ENCODE measurements at places on chromosomes 2 and 18. TPM values are rescaled to one million over a fixed set of nuclear protein-coding genes. Genes with fewer than 3 reads are reported as not detected.

Gene MFSD2B
- 0.32 TPM for total RNA-seq

Gene B3GNT2
- total RNA-seq: 45.5 TPM

Gene SLC66A2
- total RNA-seq: 28.2 TPM

Gene PPIG
- 54.9 TPM for total RNA-seq

Gene EFEMP1
- not detected for total RNA-seq

Gene AMER3
- total RNA-seq: not detected

Gene SPC25
- total RNA-seq: 32.0 TPM

Gene TMEM200C
- not detected for total RNA-seq

Gene ORC2
- 51.3 TPM for total RNA-seq

Gene MYCN
- total RNA-seq: 0.22 TPM

Gene GKN1
- not detected for total RNA-seq

Gene IL36RN
- not detected for total RNA-seq

- no peak for DNase-seq
Measured at GRCh38 chr18:69330385-69331005, 70.2 kb upstream of the DOK6 start.

- DNase-seq: no peak
Measured at GRCh38 chr2:157874348-157874747, 1.8 kb downstream of the ACVR1 start.

DNA sequence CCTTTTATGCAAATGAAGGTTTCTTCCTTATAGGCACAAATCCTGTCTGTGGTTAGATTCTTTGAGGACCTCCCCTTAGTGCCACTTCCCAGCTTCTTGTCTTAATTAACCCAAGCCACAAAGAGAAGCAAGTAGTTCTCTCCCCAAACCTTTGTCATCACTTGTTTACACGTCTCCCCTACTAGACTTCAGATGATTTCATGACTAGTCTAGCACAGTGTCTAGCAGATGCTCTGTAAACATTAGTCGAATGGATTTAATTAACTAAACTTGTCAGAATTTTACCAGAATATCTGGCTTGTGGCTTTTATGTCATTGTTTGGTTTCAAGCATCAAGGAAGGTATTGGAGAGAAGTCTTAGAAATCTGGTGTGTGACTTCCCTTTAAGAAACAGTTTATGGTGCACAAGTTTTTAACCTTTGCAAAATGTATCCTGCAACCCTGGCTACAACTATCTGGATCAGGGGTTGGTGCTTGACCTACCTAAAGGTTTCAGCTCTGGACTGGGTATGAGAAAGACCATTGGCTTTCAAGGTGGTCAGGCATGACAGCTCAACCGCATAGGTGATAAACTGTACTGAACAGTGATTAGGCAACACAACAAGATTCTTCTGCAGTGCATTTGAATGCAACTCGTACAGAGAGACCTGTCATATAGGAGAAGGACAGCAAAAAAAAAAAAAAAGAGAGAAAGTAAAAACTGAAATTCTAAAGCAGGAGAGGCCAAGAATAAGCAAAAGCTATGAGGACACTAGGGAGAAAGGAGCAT lies 93.2 kb upstream of the CCDC150 start:
- no peak for DNase-seq

DNA sequence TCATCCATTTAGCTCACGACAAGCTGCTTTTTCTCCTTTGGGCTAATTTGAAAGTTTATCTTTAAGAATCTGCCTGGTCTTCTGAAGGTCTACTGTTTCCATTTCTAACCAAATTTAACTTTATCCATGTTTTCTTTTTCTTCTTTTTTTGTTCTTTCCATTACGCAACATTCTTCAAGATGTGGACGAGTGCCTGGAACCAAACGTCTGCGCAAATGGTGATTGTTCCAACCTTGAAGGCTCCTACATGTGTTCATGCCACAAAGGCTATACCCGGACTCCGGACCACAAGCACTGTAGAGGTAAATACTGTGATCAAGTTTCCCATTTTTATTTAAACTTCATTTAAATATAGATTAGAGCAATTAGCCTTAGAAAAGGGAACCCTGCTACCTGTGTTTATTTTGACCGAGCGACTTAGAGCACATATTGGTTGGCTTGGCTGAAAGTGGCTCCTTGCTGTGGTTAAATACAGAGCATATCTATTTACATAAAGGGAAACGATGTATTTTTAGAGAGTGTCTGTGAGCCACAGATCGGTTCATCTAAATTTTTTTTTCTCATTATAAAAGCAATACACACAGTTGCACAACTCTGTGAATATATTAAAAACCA lies 183.4 kb upstream of the RASGRP3 start:
- no peak for DNase-seq

GRCh38 chr18:51757255-51757924 lies 559.9 kb upstream of the MEX3C start:
- DNase-seq: no peak

DNA sequence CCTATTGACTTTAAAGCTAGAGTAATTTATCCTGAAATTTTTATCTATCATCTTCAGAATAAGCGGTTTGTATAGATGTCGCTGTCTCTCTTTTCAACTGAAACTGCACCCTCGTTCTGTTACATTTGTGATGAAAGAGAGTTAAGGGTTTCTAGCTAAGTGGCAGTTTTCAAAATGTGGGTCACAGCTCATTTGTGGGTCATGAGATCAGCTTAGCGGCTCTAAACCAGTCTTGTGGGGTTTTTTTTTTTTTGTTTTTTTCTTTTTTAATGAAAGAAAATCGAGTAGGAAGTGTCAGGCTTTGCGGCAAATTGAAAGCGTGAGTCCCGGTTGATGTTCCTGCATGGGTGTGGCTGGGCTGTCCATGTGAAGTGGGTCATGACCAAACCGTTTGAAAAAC lies 31.2 kb downstream of the SALL3 start:
- DNase-seq: no peak

GRCh38 chr2:144240656-144241339 lies 279.1 kb downstream of the ZEB2 start:
- DNase-seq: peak; percentile 33

GRCh38 chr2:63821396-63821795 lies 20.3 kb upstream of the UGP2 start:
- DNase-seq: no peak

GRCh38 chr18:11752116-11752911 lies 63.2 kb downstream of the GNAL start:
- DNase-seq: peak; percentile 33

DNA sequence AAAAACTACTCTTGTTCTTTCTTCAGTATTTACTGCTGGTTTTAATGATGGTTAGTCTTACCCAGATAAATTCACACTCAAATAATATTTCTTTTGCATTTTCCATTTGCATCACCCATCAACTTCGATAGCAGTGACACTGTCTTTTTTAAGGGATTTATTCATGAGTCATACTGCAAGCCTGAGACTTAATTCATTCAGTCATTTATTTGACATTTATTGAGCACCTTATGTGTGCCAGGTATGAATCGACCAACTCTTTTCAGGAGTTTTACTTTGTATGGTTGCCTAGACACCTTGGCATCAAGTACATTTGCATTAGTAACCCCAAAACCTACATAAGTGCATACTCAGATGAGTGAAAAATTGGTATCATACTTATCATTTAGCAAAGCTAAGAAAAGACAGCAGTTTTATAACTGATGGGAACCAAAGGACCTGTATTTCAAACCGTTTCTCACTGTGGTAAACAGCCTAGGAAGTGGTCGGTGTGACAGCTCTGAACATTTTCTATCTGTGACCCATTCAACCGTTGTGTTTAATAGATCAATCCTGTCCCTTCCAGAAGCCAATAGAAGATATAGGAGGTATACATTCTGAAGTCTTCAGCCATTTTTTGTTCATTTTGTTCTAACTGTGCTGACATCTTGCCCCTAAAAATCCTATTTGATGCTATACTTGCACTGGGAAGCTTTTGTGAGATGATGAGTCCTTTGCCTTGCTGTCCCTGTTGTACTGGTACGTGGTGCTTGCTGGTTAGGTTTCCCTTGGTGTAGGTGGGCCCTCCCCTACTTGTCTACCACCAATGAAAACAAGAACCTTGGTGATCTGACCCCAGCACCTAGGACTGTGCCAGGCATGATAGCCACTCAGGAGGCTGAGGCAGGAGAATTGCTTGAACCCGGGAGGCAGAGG lies 484.7 kb upstream of the RAB12 start:
- DNase-seq: no peak

DNA sequence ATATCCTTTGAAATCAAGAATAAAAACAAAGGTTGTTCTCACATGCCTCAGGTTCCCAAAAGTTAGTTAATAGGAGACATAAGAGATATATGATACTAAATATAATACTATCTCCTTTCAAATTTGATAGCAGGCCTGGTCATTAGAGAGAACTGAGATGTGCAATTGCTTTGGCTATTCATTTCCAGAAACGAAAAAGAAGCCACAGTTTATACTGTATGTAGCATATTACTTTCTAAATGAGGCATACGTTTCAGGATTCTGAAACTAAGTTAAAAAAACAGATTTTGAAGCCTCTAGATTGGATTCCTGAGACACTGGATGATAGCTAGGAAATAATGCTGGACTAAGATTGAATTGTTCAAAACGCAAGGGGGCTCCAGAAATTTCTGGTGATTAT lies 7.1 kb downstream of the PPP1R1C start:
- DNase-seq: no peak

DNA sequence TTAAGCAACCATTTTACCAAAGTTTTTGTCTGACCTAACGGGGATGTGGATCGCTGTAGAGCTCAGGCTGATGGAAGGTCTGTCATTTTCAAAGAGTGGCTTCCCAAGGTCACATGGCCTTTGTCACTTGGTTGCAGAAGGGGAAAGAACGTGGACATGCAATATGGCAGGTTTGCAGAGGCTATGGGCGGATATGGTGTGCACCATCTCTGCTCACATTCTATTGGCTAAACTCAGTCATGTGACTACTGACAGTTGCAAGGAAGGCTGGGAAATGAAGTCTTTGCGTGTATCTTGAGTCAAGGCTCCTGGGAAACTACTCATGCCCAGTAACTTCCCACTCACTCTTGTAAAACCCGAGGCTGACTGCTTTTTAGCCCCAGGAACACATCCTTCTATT lies 96.8 kb downstream of the ST6GAL2 start:
- no peak for DNase-seq

DNA sequence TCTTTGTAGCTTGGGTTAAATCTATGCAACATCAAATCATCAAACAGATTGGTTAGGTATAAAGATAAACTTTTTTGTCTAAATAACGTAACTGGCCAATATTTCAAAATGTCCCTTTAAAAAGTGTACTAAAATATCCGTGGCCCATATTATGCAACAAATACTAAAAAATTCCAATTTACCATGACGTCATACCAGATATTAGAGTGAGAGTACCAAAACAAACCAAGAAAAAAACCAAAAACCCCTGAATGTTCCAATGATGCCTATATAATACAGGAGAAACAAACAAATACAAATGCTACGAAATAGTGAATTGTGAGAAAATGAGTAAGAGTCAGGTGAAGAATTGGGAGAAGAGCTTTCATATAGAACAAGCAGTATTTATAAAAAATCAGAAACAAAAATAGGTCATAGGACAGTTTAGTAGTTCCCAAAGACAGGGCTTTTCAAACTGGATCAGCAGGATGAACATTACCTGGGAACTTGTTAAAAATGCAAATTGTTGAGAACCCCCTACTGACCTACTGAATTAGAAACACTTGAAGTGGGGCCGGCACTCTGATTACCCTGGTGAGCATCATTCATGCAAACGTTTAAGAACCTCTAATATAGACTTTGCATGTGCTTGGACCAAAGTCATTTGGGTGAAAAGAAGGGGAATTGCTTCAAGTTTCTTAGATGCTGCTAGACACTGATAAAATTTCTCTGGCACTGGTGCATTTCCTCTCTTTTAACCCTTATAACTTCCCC lies 753.7 kb downstream of the DSC3 start:
- no peak for DNase-seq

DNA sequence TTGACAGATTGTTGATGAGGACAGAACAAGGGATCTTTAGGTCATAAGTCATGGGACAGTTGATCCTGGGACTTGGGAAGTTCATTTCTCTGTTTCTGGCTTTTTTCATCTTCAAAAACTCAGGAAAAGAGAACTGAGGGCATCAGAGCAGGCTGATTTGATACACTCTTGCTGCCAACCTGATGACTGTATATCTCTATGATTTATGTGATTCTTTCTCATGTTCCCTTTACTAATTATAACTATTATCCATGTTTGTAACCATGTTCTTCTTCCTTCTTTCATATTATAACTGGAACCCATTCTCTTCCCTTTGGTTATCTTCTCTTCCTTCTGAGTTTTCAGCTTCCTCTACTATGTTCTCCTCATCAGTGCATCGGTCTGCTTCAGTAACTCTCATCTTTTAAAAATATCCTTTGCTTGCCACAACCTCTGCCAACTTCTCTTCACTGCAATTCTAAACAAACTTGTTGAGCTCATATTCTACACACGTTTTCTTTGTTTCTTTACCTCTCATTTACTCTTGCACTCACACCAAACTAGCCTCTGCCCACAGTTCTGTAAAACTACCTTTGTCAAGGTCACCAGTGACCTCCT lies 13.5 kb downstream of the RASGRP3 start:
- no peak for DNase-seq

DNA sequence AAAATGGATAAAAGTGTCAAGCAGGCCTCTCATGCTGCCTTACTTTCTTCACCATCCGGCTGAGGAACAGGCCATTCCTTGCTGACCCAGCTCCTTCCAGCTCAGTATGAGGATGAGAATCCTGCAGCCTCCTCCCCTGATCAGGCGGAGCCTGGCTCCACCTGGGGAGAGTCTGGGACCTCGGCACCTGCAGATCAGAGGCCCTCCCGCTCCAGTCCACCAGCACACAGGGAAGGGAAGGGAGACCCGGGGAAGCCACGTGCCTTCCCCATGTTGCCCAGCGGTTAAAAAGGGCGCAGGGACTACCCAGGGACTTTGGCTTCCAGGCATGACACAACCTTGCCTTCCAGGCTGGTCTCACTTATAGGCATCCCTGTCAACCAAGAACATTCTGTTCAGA lies 172.0 kb downstream of the NDUFA10 start:
- DNase-seq: no peak

- no peak for DNase-seq
Measured at GRCh38 chr2:228860601-228861285, 410.3 kb downstream of the PID1 start.

DNA sequence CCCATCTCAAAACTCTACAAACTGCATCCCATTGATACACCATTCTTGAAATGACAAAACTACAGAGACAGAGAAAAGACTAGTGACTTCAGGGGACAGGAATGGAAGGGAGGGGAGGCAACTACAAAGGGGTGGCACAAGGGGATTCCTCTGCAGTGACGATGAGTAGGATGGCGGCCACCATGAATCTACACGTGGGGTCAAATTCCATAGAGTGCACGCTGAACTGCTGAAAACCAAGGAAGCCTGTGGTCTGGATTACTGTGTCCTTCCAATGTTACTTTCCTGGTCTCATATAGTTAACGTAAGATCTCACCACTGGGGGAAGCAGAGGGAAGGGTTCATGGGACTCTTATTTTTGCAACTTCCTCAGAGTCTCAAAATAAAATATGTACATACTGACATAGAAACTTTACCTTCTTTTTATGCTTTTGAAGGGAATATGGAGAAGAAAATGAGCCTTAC lies 23.6 kb downstream of the COX7A2L start:
- DNase-seq: no peak

GRCh38 chr18:75531212-75531850 lies 103.8 kb upstream of the SMIM21 start:
- DNase-seq: no peak
